ENCODE measurements at places on chromosomes 2 and 18.

GRCh38 chr2:153873052-153874048, 1.6 kb downstream of the GALNT13 start:
- no peak for DNase-seq

- no peak for DNase-seq
Measured at GRCh38 chr2:239758279-239758877, 266.8 kb downstream of the NDUFA10 start.

DNA sequence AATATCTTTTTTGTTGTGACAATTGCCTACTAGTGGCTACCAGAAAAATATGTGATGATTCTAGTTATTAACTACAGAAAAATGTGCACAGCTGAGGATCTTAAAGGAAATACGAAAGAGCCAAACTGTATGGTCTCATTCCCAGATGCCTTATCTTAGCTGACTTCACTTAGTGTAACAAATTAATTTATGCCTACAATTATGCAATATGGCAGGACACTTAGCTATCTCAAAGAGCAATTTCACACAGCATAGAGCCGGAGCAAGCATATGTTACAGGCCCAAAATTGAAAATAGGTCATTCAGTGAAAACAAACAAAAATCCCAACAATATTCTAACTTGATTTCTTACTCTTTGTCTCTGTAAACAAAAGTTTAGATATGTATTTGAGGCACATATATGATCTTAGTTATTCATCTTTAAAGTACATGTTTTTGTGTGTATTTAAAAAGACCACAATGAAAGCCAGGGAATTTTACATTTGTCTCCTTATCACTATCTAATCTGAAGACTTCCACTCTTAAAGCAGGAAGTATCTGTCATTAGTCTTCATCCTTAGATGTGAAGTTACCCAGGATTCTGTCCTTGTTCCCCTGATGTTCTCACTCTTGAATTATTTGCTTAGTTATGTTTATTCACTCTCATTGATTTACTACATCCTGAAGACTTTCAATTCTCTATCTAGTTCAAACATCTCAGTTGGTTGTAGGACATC, 1579.0 kb upstream of the NXPH2 start:
- no peak for DNase-seq

DNA sequence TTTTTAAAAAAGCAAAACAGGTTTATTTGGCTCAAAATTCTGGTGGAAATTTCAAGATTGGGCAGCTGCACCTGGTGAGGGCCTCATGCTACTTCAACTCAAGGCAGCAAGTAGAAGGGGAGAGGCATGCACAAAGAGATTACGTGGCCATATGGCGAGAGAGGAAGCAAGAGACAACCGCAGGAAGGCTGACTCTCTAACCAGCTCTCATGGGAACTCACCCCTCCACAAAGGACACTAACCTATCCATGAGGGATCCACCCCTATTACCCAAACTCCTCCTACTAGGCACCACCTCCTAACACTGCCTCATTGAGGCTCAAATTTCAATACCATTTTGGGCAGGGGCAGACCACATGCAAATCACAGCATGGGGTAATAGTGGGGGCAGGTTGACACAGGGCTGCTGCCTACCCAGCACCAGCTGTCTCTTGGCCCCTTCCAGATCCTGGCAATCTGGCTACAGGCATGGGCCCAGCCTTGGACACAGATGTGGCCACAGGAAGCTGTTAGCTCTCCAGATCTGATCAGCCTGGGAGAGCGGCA, 2.0 kb upstream of the CAPN10 start:
- no peak for DNase-seq

GRCh38 chr18:26003817-26004216, 86.6 kb downstream of the SS18 start:
- DNase-seq = no peak

DNA sequence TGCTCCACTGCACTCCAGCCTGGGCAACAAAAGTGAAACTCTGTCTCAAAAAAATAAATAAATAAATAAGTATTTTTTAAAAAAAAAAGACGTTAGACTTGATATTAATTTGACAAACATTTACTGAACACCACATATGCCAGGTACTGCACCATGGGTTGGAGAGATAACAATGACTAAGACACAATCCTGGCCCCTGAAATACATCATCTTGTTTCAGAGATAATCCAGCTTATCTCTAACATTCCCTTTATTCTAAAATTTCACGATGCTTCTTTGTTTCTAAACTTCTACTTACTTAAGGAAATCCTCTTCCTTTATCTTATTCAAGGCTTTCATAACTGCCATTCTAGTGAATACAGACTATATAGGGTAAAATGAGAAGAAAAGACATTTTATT, 55.0 kb upstream of the PEX13 start:
- DNase-seq = no peak

- DNase-seq = no peak
Measured at GRCh38 chr2:223114170-223114569, 62.2 kb downstream of the KCNE4 start.

DNA sequence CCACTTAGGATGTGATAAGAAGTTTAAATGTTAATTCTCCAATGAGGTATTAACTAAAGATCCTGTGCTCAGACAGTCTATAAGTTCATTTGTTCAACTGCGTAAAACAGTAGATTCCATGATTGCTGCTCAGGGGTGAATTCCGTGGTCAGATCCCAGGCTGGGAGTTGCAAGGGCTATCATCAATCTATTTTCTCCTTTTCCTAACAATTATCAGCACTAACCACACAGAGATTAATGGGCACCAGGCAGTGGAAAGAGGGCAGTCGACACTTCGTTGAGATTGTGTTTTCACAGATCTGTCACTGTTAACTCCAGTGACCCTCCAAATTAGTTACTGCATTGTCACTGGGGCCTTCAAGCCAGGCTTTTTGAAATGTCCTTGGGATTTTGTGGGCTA, 154.1 kb upstream of the SPRED2 start:
- DNase-seq = no peak

DNA sequence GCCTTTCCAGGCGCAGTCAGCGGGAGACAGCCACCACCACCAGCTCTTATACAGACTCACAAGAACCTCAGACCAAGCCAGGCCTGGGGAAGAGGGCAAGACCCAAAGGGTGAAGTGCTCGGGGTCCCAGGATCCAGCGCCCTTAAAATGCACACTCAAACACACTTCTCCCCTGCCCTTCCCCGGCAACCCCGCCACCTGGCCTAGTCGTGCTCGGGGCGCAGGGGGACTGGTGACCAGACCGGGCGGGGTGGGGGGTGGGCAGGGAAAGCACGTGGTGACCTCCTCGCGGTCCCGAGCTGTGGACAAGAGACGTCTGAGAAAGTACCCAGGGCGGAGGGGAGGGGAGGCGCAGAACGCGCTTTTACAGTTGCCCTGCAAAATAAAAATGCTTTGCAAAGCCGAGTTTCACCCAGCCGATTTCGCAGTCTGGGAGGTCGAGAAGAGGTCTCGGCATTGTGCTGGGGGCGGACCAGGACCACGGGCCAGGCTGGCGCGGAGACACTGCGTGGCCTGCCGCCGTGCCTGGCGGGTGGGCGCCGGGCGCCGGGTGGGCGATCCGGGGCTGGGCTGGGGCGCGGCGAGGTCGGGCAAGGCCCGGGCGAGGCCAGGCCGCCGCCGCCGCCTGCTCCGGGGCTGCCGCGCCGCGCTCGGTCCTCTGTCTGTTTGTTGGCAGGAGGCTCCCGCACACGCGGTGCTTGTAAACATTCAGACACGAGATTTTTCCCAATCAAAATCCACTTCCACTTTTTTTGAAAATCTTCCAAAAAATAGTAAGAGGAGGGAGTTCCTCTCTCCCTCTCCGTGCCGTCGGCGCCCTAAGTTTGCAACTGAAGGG, 2.0 kb downstream of the BCL11A start:
- no peak for DNase-seq

DNA sequence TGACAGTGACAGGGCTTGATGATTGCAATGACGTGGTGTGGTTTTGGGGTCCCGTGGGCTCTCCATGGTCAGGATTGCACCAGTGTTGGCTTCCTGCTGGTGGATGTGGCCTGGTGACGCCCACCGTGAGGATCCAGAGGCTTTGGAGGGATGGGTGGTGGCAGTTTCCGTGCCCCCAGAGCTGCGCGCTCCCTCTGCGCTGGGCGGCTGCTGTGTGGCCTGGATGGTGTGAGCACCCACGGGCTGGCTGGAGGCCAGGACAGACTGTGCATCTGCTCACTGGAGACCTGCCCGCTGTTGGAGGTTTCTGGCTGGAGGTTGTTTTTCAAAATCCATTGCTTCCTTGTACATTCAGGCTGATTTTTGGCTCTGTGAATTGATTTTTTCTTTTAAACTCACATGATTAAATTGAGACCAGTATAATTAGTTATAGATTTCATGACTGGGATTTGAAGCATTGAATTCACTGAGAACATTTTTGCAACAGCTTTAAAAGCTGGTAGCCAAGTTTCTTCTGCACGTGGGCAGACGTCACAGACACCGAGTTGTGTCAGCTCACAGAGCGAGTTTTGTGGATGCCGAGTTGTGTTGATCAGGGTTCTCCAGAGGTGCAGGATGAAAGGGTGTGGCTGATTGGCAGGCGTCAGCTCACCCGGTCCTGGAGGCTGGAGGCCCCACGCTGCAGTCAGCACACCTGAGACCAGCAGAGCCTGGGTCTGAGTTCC, 72.7 kb downstream of the KCNG2 start:
- no peak for DNase-seq

- DNase-seq = no peak
Measured at GRCh38 chr2:224561234-224562005, 23.7 kb downstream of the CUL3 start.

GRCh38 chr2:96260387-96261260, 5.2 kb downstream of the TMEM127 start:
- DNase-seq = no peak

DNA sequence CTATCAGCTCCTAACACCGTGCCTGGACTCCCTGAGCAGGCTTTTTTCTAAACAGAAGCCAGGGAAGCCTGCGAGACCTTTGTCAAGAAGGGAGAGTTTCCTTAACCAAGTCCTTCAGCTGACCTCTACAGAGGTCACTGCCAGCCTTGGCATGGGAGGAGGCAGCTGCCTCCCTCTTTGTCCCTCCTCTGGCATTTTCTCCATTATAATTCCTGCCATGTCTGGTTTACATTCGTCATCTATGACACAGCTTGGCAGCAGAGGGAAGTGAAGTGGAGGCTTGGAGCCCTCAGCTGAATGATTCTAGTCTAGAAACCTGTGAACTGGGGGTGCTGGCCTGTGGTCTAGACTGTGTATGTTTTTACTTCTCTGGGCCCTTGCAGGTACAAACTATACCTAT, 22.5 kb downstream of the LIPG start:
- DNase-seq = no peak

DNA sequence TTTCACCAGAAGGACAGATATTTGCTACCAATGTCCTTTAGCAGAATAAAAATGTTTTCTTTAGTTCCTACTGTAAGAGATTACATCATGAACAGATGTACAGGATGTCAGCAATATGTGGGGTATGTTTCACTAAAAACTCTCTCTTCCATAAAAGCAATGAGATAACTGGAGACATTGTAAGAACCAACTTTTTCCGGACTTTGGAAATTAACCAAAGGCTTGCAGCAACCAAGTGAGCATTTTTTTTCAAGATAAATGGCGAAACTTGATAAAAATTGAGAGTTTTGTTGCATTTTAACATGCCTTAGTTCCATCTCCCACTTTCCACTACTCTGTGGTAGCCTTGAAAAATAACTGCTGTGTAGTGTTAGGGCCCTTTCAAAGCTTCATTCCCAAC, 429.8 kb upstream of the CDH2 start:
- DNase-seq = no peak

- DNase-seq = no peak
Measured at GRCh38 chr18:79533591-79533990, 137.9 kb downstream of the NFATC1 start.

DNA sequence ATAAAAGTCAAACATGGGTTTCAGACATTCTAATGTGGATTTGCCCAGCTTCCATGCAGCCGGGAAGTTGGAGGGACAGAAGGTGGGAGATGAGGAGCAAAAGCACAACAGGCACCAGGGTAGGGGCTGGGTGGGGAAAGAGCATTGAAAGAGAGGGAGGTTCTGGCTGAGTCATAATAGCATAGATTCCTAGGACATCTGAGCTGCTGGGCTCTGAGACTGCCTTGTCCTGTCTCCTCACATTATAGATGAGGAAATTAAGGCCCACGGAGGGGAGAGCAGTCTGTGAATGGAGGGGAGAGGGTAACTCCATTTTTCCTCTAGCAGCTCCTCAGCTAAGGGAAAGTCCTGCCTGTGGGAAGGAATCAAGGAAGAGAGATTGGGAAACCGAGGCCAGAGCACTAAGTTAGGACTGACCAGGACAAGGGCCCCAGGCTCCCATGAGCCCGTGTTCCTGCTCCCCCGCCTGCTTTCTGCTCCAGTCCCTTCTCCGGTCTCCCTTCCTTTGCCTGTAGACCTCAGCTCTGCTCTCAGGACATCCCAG, 26.2 kb downstream of the SH2D6 start:
- no peak for DNase-seq

- DNase-seq = no peak
Measured at GRCh38 chr2:190607014-190607597, 41.8 kb upstream of the NAB1 start.

- no peak for DNase-seq
Measured at GRCh38 chr18:10213526-10213925, 240.9 kb upstream of the APCDD1 start.

DNA sequence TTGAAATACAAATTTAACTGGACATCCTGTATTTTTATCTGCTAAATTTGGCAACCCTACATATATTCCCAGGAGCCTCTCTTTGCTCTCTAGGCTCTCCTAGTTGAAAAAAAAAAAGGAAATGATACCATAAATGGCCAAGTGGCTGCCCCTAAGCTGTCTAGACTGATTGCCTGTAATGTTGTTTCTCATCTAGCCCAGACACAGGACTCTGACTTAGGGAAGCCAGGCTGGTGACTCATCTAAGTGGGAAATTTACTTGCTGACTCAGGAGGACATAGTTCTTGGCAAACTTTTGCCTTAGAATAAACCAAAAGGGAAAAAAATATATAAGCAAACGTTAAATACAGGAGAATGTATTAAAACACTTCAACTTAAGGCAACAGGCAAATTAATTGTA, 14.6 kb upstream of the ITGAV start:
- DNase-seq = no peak

GRCh38 chr2:2706306-2706705, 375.2 kb upstream of the MYT1L start:
- DNase-seq = no peak

DNA sequence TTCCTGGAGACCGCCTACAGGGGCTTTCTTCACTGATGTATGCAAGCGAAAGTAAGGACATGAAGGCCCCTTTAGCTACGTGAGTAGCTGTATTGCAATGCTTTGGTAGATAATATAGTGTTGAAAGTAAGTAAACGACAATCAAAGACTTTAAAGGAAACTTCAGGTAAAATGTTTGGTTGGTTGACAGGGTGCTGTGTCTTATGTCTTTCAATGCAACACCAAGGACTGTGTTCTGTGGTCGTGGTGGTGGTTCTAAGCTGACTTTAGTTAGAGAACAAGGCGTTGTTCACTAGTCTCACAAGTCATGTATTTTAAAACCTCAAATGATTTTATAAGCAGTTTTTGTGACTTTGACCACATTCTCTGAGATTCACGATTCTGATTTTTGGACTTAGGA, 58.0 kb upstream of the CABYR start:
- DNase-seq = no peak

DNA sequence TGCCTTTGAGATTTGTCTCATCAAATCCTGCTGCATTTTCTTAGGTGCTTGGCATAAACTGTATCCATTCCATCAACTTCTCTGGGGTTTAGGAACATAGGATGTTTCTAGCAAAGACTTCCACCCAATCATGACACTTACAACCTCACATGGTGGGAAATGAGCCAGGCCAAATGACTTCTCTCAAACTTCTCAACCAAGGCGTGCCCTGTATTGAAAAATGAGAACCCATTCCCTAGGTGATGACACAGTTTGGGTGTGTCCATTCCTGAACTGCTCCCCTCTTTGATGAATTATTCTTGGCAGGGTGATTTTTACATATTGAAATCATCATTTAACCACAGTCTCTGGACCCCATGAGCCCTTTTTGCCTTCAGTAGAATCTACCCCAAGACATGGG, 161.1 kb downstream of the EN1 start:
- DNase-seq = no peak
